ENCODE measurements at places on chromosomes 16 and 17. TPM values are rescaled to one million over a fixed set of nuclear protein-coding genes. Genes with fewer than 3 reads are reported as not detected.

SMIM22 gene
- total RNA-seq, result 4.7 TPM

PABPN1L gene
- not detected for total RNA-seq

C16orf87 gene
- total RNA-seq, result 3.1 TPM

HOXB8 gene
- not detected for total RNA-seq

NOG gene
- total RNA-seq, result not detected

CDRT15L2 gene
- total RNA-seq, result not detected

ZSCAN10 gene
- total RNA-seq, result not detected

BLMH gene
- 48.1 TPM for total RNA-seq

CCDC102A gene
- total RNA-seq, result 22.4 TPM

DOC2B gene
- total RNA-seq, result 22.4 TPM
